Stimulated activated naive CD8-positive, alpha-beta T cell treated with anti-CD3 and anti-CD28 coated beads, Interleukin-15, amount 100 ng/mL, for 72 hours (primary cell): ENCODE measurements at places on chromosomes 6 and 20.

- DNase-seq = no peak
Measured at GRCh38 chr20:11922561-11922960, 4.9 kb downstream of the BTBD3 start.

- no peak for DNase-seq
Measured at GRCh38 chr6:20335872-20336271, 65.8 kb upstream of the E2F3 start.

- no peak for DNase-seq
Measured at GRCh38 chr6:39755231-39755630, 30.0 kb upstream of the KIF6 start.

DNA sequence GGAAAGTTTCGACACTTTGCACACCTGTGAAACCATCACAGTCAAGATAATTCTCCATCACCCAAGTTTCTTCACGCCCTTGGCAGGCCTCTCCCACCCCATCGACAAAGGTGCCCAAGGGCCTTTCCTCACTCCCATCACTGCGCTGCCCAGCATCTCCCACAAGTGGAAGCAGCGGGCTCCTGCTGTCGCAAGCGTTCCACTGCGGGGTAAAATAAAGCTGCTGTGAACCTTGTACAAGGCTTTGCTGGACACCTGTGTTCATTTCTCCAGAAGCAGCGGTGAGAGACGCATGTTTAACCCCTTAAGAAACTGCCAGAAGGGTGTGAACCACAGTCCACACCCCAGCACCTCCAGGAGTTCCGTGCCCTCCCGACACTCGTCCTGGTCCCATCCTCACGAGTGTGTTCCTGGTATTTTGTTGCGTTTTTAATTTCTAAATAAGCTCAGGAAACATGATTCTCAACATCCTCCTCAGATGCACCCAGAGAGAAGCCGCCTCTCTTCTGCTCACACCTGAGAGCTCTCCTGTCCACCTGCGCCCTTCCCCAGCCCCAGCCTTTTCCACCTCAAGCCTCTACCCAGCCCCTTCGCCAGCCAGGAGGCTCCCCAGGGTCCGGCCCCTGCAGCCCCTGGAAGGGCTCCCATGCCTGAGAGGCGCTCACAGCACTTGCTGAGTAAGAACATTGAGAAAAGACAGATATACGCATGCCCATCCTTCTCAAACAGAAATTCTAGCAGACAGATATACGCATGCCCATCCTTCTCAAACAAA, 97.5 kb downstream of the TAF4 start:
- DNase-seq = no peak

- DNase-seq = no peak
Measured at GRCh38 chr20:5887386-5887785, 62.9 kb downstream of the TRMT6 start.

- no peak for DNase-seq
Measured at GRCh38 chr20:53491462-53491861, 102.2 kb downstream of the ZNF217 start.

GRCh38 chr6:15970517-15970916, 158.4 kb upstream of the MYLIP start:
- DNase-seq = no peak

DNA sequence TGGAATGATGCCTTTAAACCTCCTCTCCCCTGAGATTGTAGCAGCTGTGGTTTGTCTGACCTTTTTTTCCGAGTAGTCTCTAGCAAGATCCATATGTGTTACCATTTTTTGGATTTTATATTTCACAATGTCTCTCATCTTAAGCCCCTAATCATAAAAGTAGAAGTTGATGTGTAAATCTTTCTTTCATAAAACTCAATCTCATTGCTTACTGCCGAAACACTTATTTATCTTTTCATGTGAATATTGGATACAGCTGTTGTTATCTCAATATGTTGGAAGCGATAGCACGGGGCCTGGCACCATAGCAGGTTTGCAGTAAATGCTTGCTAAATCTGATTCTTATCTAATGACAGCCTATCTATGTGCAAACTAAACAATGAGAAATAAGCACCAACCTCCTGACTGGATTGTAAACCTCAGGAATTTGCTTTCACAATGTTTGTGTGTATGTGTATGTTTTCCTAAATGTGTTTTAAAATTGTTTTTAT, 14.2 kb downstream of the SMPDL3A start:
- DNase-seq = no peak
